ENCODE measurements at places on chromosomes 2 and 18.
A peak's percentile ranks its signal among the peaks of the same experiment; 100 is the strongest.

DNA sequence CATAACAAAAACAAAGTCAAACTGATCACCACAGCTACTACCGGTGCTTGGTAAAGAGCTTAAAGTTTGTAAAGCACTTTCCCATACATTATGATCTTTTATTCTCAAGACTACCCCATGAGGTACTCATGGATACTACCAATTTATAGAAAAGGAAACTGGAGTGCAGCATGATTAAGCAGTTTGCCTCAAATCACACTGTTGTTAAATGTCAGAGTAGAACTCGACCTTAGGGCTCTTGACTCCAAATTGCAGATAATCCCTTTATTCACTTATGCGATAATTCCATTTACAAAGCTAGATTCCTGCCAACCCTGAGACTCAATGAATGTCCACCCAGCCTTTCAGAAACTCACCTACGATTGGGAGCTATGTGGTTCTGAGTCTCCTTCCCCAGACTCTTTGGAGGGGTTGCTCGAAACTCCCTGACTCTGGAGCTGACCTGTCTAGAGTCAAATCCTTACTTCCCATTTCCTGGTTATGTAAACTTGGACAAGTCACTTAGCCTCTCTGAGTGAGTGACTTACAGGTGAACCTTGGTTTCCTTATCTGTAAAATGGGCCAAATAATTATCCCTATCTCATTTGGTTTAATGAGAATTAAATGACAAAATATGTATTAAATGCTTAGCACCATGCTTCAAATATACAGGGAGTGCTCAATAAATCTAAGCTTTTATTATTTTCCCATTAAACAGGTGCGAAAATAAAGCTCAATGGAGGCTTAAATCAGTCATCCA is 47.4 kb downstream of the PSD4 start:
- no peak for DNase-seq

GRCh38 chr2:31020713-31021112 is 117.5 kb downstream of the GALNT14 start:
- DNase-seq: no peak

GRCh38 chr2:41907771-41908207 is 140.0 kb upstream of the PKDCC start:
- no peak for DNase-seq

DNA sequence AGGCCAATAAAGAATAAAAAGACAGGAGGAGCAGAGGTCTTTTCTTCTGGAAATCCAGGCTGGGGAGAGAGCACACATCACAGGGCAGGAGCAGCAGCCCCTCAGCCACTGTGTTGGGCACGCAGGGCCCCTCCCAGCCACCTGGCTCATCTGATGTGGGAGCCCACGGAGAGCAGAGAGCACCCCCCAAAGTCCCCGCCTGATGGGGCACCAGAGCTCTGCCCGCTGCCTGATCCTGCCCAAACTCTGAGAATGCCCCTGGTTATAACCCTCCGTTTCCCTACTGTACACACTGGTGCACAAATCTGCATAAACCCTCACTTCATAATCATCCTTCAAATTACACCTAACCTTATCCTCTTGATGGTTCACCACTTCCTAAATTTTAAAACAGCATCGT is 111.3 kb downstream of the HDAC4 start:
- DNase-seq: peak; percentile 74
